ENCODE measurements at places on chromosomes 13 and 19.

GRCh38 chr13:27972478-27972820 lies 3.3 kb upstream of the CDX2 start:
- no peak for DNase-seq

GRCh38 chr19:16005925-16006324 lies 57.1 kb downstream of the OR10H4 start:
- no peak for DNase-seq

GRCh38 chr13:109255141-109255856 lies 531.1 kb downstream of the IRS2 start:
- no peak for DNase-seq

GRCh38 chr13:101942535-101943157 lies 459.2 kb downstream of the FGF14 start:
- DNase-seq = no peak

GRCh38 chr13:112079696-112080095 lies 12.7 kb downstream of the SOX1 start:
- no peak for DNase-seq

All from stimulated activated CD4-positive, alpha-beta T cell treated with anti-CD3 and anti-CD28 coated beads, Interleukin-2, amount 100 ng/mL, for 4 hours (primary cell).